ENCODE measurements at places on chromosomes 3 and 15.

GRCh38 chr3:131360191-131360755 lies 21.3 kb upstream of the NUDT16 start:
- DNase-seq, result no peak

GRCh38 chr3:16329826-16330129 lies 64.8 kb downstream of the OXNAD1 start:
- peak; percentile 81 for DNase-seq

DNA sequence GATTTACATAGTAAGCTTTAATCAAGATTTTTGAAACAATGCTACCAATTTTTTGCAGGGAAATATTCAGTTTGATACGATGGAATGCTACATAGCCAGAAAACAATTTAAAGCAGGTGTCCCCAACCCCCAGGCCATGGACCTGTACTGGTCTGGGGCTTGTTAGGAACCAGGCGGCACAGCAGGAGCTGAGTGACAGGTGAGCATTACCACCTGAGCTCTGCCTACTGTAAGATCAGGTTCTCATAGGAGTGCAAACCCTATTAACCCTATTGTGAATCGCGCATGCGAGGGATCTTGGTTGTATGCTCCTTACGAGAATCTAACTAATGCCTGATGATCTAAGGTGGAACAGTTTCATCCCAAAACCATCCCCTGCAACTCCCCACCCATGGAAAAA lies 322.6 kb upstream of the NECTIN3 start:
- DNase-seq, result no peak

DNA sequence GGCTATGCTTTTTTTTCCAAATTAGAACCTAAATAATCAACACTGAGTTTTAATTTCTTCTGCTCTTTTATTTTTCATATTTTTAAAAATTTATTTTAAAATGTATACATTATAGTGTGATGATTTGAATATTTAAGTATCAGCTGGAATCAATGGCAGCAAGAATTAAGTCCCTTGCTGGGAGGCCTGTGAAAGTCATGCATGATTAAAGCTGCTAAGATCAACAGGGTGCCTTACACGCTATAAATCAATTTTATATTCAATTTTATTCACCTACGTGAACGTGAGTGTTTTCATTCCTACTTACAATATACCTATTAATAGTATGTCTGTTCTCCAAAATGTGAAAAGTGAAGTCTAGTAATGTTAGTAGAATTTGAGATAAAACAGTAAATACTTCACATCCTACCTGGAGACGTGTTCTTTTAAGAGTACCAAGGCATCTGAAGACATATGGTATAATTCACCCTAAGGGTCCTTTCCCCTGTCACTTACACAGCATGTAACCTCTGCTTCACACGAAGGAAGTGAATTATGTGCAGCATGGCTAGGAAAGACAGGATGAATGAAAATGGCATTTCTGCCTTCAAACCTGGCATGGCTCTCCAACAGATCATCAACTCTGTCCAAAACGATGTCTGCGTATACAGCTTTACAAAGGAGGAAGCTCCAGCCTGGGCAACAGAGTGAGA lies 640.4 kb upstream of the ROBO1 start:
- DNase-seq, result no peak

GRCh38 chr15:79002581-79002980 lies 57.7 kb upstream of the CTSH start:
- no peak for DNase-seq

DNA sequence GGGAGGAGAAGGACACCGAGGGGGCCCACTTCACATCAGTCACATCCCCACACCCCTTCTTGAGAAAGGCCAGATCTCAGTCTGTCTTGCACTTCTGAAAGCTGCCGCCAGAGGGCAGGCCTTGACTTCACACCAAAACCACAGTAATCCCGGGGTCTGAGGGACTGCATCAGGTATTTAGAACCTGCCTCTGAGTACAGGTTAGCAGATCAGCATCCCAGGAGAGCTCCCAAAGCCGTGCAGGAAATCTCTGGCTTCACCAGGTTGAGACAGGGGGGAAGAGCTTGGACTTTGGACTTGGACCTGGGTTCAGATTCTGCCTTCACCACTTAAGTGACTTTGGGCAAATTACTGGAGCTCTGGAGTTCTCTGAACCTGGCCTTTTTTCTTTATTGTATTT lies 50.3 kb downstream of the LHFPL4 start:
- peak; percentile 46 for DNase-seq

DNA sequence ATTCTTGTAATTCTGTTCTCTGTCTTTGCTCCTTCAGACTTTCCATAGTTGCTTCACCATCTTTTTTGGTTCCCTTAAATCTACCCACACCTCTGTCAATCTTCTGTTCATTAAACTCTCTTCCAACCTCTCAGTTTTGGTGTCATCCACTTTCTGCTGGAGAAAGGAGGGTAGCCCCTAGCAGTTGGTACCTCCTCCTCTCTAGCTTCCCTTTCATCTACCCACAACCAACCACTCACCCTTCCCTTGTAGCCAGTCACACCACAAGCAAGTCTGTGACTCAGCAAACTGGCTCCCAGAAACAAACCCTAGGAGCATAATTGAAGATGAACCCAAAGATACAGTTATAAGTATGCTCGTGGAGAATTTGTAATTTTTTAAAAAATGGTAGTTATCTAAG lies 318.6 kb downstream of the FHIT start:
- no peak for DNase-seq

DNA sequence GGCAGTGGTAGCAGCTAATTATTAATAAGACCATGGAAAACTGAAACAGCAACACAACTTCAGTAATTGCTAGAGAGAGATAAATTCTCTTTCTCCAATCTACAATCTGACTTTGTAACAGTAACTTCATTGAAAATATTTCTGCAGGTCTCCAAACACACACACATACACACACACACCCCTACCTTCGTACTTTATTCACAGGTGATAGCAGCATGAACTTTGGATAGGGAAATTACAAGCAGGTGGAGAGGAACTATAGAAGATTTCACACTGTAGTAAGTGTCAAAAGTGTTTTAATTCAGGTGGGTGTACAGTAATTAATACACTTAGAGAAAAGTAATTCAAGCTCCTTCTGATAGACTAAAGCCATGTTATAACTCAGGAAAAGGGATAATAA lies 587.5 kb downstream of the TUSC7 start:
- no peak for DNase-seq

DNA sequence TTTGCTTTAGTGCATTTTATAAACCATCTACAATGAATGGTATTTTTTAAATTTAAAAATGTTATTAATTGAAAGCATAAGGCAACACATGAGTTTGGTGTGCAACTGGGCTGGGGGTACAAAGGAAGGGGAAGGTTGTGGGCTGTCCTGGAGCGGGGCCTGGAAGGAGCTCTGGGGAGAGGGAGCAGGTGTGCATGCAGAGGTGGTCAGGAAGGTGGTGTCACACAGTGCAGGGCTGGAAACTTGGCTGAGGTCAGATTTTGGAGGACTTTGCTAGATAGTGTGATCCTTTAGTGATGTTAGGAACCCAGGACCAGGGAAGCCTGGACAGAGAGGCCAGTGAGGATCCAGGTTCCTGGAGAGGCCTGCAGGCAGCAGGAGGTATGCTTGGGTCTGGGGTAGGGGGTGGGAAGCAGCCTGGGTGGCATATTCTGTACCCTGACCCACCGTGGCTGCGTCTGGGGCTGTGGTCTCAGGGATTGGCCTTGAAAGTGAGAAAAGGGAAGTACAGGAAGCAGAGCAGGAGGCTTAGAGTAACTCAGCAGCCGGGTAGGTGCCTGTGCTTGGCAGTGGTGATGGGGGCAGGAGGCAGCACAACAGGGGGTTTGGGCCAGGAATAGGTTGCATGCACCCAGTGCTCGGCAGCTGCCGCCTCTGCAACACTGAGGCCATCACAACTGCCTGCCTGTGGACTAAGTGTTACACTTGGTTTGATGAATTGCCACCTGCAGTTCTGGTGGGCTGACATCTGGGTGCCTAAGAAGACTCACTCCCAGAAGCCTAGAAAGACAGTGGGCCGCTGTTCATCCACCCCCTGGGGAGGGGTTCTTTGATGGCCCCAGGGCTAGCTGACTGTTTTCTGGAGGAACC lies 33.0 kb downstream of the KY start:
- no peak for DNase-seq

GRCh38 chr3:68342426-68342825 lies 589.9 kb downstream of the TAFA4 start:
- DNase-seq, result no peak

DNA sequence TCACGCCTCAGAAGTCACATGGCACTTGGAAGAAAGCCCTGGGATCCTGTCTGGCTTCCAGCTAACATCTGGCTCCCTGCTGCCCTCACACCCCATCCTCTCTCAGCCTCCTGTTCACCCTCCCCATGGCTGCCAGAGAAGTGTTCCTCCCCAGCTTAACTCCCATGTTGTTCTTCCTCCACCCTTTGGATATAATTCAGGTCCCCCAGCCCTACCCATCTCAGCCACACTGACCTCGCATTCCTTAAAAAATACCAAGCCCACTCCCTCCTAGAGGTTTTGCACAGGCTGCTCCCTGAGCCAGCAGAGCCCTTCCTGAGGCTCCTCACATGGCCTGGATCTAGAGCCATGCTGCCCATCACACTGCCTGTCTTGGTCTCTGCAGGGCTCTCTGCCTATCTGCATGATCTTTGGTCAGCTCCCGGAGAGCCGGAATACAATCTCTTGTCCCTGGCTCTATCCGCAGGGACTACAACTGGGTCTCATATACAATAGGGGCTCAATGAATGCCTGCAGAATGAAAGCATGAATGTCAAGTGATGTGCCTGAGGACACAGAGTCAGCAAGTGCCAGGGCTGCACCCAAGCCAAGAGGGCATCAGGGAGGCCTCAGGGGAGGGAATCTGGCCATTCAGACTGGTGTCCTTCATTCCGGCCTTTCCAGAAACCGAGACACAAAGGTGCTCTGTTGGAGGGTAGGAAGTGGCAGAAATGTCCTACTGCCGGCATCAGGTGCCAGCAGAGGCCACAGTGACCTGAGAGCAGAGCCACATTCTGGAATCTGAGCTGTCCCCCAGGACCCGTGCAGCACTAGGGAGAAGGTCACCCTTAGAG lies 3.8 kb upstream of the TKT start:
- no peak for DNase-seq

DNA sequence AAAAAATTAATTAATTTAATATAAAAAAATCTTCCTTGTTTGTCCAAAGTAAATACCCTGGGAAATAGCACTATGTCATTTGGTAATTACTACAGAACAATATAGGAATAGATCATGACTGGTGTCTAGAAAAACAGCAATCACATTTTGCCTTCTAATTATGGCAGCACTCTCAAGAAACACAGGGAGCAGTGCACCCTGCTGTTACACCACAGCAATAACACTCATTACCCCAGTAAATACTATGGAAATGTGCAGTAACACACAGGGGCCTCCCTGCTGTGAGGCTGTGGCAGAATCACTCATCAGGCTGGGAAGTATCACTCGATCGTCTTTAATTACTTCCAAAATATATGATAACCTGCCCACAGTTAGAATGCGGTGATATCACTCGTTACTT lies 646.0 kb downstream of the TUSC7 start:
- DNase-seq, result peak; percentile 65

GRCh38 chr3:8776406-8776805 lies 7.0 kb upstream of the OXTR start:
- no peak for DNase-seq

- DNase-seq, result peak; percentile 49
Measured at GRCh38 chr3:155870945-155871745, 695 bp downstream of the GMPS start.

DNA sequence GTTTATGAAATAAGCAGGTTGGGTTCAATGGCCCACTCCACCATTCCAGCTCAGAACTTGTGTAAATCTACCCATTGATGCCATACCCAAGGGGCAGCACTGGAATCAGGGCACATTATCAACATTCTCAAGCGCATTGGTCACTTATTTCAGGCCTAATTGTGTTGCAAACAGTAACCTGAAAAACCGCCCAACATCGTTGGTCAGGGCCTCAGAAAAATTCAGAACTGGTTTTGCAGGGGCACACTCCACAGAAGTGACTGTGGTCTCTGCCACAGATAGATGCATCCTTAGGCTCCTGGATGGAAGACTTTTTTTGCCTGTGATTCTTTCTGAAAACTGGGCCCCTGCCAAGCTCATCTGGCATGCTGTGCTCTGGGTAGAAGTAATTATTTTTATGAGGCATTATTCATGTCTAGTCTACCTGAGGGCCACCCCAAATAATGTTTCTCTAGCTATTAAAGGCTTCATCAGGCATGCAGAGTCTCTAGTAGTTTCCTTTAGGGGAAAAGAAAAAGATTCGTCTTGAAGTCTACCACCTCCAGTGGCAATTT lies 21.7 kb upstream of the LRTM1 start:
- peak; percentile 56 for DNase-seq

GRCh38 chr15:49675041-49675440 lies 54.2 kb downstream of the DTWD1 start:
- DNase-seq, result no peak

DNA sequence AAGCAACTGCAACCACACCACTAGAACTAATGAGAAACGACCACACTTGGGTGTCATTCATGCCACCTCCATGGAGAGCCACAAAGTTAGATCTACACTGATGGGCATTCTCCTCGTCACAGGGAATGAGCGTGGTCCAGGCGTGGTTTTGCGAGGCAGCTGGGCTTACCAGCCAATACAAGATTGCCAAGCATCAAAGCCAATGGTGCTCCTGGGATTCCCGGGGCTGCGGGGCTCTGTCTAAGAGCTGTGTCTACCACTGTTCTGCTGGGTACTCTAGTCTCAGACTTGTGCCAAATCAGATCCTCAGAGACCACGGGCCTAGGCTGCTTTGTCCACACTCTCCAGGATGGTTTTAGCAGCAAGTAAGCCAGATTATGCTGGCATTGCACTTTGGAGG lies 43.8 kb downstream of the RAB6B start:
- no peak for DNase-seq

GRCh38 chr3:15797642-15798303 lies at the start of gene ANKRD28:
TSS of gene ANKRD28 (minus strand) at chr3:15797979. CDS start at chr3:15796521, 1,458 bp downstream.
- no peak for DNase-seq

GRCh38 chr3:185693985-185694653 lies 108.0 kb downstream of the SENP2 start:
- no peak for DNase-seq

GRCh38 chr3:188432802-188433520 lies 279.0 kb downstream of the LPP start:
- no peak for DNase-seq

- no peak for DNase-seq
Measured at GRCh38 chr3:127012091-127012490, 29.2 kb downstream of the PLXNA1 start.

- DNase-seq, result no peak
Measured at GRCh38 chr15:48632651-48633050, 12.9 kb downstream of the FBN1 start.

DNA sequence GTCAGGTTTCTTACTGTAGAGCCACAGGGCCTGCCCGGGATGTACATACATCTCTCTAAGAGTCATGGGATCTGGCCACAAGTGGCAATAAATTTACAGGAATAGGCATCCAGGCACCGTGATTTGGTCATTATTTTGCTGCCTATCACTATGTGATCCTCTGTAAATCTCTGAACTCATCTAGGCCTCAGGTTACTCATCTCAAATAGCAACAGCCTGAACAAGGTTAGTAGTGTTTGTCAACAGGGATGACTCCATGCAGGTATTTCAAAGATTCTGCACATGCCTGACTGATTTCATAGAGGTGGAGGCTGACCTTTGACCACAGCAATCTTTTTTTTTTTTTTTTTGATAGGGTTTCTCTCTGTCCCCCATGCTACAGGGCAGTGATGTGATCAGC lies 88.8 kb upstream of the TBL1XR1 start:
- DNase-seq, result no peak

GRCh38 chr3:59935025-59935424 lies 885.2 kb upstream of the CFAP20DC start:
- no peak for DNase-seq

GRCh38 chr15:45228931-45229330 lies 23.1 kb upstream of the SLC28A2 start:
- DNase-seq, result no peak

GRCh38 chr3:13045904-13046568 lies 27.2 kb downstream of the IQSEC1 start:
- no peak for DNase-seq

Data from NCI-H1105 treated with DMSO at 0.1 percent for 48 hours (cell line).